ENCODE measurements at places on chromosomes 1 and 21.

GRCh38 chr1:179263121-179263520, 30.5 kb upstream of the SOAT1 start:
- no peak for DNase-seq

GRCh38 chr1:160628799-160629263, 18.0 kb downstream of the SLAMF1 start:
- no peak for DNase-seq

DNA sequence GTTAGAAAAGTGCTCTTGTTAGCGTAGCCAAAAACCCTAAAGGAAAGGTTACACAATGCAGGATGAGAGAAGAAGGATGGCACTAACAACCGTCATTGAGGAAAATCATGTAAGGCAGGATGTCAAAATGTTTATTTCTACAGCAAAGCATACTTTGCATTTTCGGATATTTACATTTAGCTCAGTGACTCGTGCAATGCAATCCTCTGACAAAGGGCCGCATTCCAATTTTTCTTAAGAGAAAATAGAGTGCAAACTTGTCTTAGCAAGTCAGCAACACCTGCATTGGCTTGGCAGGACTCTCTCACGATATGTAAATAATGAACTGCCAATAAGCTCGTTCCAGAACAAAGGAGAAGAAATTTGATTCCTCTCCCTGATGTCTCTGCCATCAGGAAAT, 33.3 kb downstream of the TIAM1 start:
- DNase-seq: no peak

DNA sequence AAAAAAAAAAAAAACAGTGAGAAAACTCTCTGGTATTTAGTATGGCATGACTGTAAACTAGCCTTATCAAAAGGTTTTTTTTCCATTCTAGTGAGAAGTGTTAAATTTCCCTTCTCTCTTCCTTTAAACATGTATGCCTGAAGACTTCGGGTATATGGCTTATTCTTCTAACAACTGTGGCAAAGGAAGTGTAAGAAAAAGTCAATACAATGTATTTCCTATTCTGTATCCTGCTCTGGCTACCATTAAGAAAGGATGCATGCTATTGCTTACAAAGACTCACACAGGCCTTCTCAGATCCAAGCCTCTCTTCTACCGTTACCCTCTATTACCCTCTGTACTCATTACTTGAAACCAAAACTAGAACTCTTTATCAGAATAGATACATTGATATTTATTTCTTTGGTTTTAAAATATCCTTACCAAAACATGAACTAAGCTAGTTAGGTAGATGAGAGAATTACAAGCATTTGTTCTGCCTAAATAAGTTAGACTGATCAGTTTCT, 8.4 kb downstream of the CEPT1 start:
- no peak for DNase-seq

DNA sequence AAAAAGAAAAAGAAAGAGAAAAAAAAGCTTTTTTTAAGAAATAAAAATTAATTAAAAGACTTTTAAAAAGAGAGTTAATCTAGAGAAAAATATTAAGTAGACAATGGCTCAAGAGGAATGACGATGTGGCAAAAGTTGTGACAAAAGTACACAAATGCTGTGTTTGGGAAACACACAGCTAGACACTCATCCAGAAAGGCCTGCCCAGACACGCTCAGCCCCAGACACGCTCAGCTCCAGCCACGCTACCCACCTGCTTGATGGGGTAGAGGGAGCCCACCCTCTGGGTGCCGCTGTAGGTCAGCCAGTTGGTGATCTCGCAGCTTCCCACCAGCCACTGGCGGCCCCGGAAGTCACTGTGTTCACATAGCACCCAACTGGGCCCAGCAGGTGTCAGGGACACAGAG, 10.2 kb downstream of the CD52 start:
- no peak for DNase-seq

DNA sequence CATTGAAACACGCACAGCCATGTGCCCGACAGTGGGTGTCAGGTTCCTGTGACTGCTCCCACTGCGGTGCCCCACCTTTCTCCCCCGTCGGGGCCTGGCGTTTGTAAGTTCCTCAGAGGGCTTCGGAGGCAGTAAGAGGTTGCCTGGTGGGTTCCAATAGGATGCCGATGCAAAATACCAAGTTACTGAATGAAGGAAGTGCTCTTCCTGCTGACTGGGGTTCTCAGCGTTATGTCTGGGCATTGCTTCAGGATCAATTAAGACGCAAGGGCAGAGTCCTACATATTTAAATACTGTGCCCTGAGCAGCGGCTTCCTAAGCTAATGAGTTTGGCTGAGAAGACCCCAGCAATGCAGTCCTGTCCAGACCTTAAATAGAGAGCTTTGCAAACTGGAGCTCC, 28.9 kb upstream of the DNAJC11 start:
- DNase-seq: no peak

- no peak for DNase-seq
Observed at GRCh38 chr1:89548122-89548857, 23.7 kb downstream of the LRRC8B start.

GRCh38 chr1:39173119-39173994, 31.1 kb upstream of the MACF1 start:
- DNase-seq: no peak

DNA sequence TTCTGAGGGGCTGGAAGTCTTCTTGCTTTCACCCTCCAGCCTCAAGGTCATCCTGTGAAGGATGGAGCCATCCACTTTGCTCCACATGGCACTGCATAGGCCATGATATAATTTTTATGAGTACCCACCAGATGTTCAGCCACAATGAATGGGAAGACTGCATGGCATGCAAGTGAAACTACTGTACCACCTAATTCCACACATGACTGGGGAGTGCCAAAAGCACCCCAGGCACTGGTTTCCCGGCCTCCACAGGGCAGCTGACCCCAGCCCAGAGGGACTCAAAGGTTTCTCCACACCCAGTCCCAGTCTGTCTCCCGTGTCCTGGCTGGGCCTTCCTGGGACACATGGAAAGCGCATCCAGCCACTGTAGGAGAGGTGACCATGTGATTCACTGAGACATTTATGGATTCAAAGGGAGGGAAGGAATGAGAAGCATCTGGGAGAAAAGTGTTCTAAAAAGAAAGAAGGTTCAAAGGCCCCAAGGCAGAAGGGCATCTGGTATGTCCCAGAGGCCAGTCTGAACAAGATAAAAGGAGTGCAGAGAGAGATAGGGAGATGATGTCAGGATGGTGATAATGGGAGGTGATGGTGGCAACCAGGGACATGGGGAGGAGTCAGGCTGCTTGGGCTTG, 12.1 kb downstream of the RHOU start:
- no peak for DNase-seq

- no peak for DNase-seq
Observed at GRCh38 chr1:37481289-37482003, 7.1 kb downstream of the ZC3H12A start.

DNA sequence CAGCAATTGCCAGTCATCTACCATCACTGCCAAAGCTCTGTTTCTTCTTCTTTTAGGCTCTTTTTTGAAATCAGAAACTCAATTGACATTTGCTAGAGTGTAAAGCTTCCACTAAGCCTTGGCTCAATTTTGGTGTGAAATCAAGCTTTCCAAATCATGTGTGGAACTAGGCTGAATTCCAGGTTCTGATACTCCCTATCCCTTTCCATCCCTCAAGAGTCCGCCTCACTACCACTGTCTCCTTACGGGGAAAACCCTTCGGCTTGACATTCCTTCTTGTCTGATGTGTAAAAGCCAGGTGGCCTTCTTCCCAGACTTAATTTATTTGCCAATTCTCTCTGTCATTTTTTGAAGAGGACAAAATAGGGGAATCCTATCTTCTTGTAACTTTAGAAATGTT, 47.2 kb upstream of the PRMT6 start:
- DNase-seq: no peak

DNA sequence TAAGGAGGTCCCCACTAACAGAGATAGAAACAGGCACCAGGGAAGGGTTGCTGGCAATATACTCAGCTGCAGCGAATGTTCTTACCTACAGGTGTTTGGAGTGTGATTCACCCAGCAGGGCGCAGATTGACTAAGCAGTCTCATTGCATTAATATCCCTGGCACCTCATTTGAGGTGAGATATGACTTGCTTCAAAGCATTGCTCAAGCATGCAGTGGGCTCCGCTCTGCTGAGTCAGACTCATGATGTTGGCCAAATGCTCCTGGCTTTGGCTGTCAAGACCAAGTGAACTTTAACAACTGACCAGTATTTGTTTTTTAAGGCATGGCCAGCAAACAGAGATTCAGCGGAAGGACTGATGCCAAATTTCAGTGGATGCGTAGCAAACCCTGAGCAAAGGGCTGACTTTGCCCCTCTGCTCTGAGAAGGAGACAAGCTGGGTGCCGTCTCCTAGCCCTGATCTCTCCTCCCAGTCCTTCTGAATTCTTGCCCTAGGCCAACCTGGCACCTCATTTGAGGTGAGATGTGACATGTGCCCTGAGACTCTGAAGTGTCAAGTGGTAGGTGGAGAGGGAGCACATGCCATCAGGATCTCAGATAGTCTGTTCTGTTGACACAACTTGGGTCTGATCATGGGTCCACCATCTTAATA, 187.1 kb upstream of the COA6 start:
- DNase-seq: no peak

DNA sequence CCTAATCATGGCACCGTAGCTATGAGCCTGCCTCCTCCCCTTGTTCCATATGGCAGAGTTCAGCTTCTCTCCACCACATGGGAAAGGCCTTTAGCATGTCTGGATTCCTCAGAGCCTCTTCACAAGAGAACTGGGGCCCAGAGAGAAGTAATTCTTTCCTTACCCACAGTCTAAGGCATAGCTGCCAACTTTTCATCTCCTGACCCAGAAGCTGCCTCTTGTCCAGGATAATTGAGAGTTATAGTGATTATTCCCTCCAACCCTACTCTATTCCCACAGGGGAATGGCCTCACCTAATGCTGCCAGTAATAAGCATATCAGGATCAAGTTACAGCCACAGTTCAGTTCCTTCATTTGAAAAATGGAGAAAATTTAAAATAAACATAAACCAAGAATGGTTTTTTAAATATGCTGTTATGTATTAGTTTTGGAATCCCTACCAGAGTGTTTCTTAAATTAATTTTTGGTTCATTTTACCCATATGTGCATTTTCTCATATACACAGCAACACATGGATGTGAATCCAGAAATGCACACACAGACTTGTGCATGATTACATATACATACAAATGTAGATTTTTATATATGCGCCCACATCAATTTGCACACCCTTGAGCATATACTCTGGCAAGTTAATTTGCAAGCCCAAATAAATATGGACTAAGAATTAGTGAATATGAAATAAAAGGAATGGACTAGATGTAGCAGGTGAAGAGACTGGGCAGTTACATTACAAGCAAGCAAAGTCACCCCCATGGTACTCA, 63.9 kb upstream of the WARS2 start:
- no peak for DNase-seq

DNA sequence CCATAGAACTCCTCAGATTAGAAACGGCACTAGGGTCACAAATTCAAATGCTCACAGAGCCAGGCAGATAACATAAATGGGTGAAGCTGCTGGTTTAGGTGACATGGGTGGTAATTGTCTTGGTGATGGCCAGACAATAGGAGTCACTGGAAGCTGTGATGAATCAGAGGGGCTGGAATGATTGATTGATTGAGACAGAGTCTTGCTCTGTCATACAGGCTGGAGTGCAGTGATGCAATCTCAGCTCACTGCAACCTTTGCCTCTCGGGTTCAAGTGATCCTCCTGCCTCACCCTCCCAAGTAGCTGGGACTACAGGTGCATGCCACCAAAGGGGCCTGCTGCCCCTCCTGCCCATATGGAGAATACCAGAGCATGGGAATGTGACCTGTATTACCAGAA, 63.0 kb downstream of the HIVEP3 start:
- no peak for DNase-seq

GRCh38 chr1:154992721-154993571, 440 bp upstream of the LENEP start:
- no peak for DNase-seq

DNA sequence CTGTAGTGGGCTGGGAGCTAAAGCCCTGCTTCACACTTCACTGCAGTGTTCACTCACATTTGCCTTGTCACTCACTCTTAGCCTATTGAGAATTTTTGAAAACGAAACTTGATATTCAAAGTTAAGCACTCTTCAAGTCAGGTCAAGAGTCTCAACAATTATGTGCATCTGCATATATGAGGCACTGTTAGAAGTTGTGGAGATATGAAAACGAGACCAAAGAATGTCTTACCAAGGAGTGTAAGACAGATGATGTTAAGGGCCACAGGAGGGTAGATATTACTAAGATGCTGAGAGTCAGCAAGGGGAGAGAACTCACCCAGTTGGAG, 64.7 kb upstream of the GJA8 start:
- DNase-seq: no peak

GRCh38 chr1:6497867-6498575, 6.6 kb upstream of the PLEKHG5 start:
- no peak for DNase-seq

DNA sequence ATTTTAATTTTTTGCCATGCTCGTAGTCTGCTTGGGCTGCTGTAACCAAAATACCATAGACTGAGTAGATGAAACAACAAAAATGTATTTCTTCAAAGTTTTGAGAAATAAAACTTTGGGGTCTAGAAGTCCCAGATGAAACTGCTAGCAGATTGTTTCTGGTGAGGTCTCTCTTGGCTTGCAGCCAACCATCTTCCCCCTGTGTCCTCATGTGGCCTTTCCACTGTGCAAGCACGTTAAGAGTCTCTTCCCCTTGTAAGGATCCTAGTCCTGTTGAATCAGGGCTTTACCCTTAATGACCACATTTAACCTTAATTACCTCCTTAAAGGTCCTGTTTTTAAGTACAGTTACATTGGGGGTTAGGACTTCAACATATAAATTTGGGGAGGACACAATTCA, 86.6 kb downstream of the PTBP2 start:
- DNase-seq: no peak

GRCh38 chr1:155083865-155084721, 5.5 kb downstream of the EFNA3 start:
- DNase-seq: no peak

GRCh38 chr1:155938220-155938627, 3.2 kb upstream of the RXFP4 start:
- DNase-seq: no peak

DNA sequence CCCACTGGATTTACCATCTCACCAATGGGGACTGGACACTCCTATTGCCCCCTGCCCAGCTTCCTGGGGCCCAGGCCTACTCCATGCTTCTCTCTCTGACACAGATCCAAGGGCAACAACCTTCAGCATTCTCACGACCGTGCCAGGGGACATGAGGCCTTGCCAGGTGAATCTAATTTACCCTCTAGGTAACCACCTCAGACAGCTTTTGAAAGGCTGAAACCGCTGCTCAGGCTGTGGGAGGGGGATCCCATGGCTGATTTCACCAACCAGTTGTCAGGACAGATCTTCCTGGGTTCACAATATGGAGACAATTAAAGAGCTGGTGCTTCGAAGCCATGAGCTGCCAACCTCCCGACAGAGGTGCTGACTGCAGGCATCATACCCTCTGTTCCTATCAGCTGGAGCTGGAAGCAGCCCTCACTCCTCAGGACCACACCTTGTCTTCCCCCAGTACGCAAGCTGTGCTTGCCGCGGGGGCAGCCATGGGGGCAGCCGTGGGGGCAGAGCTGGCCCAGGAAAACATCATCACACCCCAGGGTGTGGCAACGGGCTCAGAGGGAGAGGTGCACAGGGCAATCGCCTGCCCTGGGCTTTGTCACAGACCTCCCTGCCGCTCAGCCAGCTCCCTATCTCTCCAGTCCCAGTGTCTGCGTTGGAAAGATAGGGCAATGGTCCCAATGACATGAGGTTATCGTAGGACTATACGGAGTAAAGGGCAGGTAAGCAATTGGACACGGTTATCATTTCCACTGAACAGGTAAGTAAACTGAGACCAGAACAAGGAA, 120.2 kb downstream of the DMRTB1 start:
- no peak for DNase-seq

GRCh38 chr1:208997726-208998312, 585.7 kb upstream of the CAMK1G start:
- DNase-seq: no peak

GRCh38 chr1:200184196-200184595, 156.7 kb downstream of the NR5A2 start:
- no peak for DNase-seq
